ACHN (cell line): ENCODE measurements at places on chromosomes 1 and 21.

GRCh38 chr1:162197615-162198421 is 128.3 kb downstream of the NOS1AP start:
- DNase-seq, result no peak

DNA sequence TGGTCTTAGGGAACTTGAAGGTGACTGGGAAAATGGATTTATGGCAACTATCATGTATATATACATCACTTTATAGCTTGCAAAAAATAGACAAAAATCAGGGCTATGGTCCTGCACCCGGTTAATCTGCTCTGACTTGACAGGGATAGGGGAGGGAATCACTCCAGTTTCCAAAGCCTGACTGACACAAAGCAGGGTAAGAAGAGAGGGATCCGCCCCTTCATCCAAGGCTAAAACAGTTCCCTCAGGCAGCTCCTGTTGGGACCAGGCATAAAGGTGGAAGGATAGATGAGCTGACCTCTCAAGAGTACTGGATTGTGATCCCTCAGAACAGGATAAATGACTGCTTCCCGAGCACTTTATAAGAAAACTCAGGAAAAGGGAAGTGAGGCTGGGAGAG is 1.4 kb downstream of the PBXIP1 start:
- DNase-seq, result no peak

- DNase-seq, result no peak
These were observed 20.4 kb downstream of the OLFML2B start for GRCh38 chr1:162003061-162003829.

GRCh38 chr1:31760471-31761470 is 3.4 kb downstream of the ADGRB2 start:
- peak; percentile 60 for DNase-seq

DNA sequence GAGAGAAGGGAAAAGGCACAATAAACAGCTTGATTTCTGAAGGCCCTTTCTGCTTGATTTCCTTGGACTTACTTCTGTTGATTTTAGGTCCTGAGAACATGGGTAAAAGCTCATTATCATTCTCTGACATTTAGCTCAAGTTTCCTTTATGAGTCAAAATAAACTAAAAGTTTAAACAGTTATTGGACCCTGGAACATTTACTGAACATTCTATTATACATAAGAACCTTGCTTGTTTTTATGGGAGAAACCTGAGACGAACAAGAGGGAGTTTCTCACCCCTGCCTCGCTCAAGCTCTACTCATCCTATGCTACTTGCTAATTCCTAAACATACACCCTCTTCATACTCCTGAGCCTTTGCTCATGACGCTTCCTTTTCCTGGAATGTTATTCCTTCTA is 538.3 kb upstream of the PKN2 start:
- no peak for DNase-seq

GRCh38 chr1:32806290-32806689 is 10.9 kb downstream of the YARS1 start:
- DNase-seq, result no peak

GRCh38 chr1:76769911-76770310 is 97.4 kb upstream of the ST6GALNAC5 start:
- DNase-seq, result no peak

- no peak for DNase-seq
These were observed 24.4 kb downstream of the KCNA2 start for GRCh38 chr1:110581682-110582145.

- no peak for DNase-seq
These were observed 157.8 kb downstream of the SDCCAG8 start for GRCh38 chr1:243413431-243414151.

- no peak for DNase-seq
These were observed 295.4 kb downstream of the AGBL4 start for GRCh38 chr1:49728377-49728776.

- DNase-seq, result no peak
These were observed 483.9 kb downstream of the DISC1 start for GRCh38 chr1:232110281-232111090.

DNA sequence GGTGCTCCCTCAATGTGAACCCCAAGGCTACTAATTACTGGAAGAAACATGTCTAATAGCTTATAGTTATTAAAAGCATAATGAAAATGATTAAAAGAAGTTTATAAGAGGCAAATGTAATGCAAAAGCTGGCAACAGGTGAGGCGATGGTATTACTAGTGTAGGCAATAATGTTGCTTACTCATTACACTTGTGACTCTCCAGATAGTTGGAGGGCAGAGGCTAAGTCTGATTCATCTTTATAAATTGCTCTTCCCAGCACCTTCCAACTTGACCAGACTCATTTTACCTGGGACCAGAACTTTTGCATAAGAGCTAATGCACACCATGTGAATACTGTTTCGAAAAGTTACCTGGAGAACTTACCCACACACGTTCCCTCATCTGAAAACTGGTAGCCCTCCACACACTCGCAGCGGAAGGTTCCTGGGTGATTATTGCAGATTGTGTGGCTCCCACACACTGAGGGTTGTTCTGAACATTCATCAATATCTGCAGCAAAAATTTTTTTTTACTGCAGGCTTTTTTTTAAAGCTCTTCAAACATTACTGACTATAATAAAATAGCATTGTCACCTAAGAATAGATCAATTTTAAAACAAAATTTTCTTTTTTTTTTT is 48.0 kb downstream of the NID1 start:
- DNase-seq, result peak; percentile 77

DNA sequence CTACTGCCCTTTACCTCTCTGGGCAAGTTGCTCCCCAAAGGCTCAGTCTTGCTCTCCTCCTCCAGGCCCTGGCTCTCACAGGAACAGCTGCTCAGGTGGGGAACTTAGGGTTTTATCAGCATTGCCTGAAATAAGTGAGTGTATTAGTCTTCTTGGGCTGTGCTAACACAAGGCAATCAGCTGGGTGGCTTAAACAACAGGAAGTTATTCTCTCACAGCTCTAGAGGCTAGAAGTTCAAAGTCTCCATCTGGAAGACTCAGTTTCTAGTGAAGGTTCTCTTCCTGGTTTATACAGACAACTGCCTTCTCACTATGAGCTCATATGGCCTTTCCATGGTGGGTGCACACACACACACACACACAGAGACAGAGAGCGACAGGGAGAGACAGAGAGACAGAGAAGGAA is 2.8 kb upstream of the CD1C start:
- DNase-seq, result no peak
